Fibroblast of villous mesenchyme (primary cell): ENCODE measurements at places on chromosomes 7 and 10.

- DNase-seq, result peak; percentile 70
Measured at GRCh38 chr7:134946260-134946659, 40.0 kb upstream of the AGBL3 start.

GRCh38 chr10:69836731-69837030 is 35.0 kb downstream of the COL13A1 start:
- DNase-seq, result no peak

GRCh38 chr7:21412410-21412851 is 15.5 kb upstream of the SP4 start:
- peak; percentile 6 for DNase-seq

DNA sequence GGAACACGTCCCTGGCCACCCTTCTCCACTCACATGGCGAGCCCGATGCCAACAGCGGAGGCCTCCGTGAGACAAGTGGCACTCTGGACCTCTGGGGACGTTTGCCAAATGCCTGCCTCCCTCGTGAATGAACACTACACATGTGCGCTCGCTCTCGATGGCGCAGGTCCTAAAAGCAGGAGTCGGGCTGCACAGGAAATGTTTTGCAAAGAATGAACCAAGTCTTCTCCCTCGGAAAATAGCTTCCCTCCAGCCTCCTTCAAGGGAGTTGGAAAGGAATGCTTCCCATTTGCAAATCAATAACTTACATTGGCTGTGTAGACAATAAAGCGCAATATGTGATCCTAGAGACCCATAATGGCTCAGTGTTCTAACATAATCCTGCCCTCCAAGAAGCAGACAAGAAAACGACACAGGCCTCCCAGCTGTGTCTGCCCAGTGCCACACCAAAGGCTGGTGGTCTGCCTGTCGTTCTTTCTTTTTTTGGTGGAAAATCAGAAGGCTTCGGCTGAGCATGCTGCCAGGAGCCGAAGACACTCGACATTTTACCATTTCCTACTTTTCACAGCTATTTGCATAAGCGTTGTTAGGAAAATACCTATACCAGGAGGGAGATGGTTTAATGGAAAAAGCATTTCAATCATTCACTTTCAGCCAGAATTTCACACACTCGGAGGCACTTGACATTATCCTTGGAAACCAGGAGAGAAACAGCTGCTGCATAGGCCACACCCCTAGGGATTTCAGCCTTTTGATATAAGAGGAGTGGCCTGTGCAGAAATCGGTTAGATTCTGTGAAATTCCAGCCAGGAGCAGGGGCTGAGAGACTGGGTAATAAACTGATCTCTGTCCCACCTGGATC is 38.4 kb downstream of the ATXN7L1 start:
- DNase-seq, result no peak

- no peak for DNase-seq
Measured at GRCh38 chr7:39464350-39465054, 101.7 kb upstream of the YAE1 start.

DNA sequence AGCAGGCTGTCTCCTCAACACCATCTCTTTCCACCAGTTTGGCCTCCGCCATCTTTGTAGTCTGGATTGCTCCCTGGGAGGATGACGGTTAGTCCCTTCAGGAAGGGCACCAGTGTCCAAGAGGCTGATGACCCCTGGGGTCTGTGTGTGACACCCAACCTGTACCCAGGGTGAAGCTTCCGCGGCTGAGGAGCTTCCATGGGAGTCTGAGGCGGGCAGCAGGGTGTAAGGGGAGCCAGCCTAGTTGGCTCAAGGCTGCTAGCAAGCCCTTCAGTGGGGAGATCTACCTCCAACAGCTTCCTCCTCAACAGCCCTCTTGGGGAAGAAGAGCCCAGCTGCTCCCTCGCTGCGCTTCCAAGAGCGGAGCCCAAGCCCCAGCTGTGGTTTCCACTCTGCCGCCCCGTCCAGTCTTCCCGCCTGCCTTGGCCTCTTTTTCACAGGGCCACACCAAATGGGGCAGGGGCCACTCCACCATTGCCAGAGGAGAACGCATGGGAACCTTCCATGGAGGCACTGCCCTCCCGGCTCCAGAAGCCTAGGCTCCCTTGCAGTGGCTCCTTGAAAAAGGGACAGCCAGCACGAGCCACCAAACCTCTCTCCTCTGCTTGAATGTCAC is 57.4 kb downstream of the TMEM209 start:
- DNase-seq, result no peak

DNA sequence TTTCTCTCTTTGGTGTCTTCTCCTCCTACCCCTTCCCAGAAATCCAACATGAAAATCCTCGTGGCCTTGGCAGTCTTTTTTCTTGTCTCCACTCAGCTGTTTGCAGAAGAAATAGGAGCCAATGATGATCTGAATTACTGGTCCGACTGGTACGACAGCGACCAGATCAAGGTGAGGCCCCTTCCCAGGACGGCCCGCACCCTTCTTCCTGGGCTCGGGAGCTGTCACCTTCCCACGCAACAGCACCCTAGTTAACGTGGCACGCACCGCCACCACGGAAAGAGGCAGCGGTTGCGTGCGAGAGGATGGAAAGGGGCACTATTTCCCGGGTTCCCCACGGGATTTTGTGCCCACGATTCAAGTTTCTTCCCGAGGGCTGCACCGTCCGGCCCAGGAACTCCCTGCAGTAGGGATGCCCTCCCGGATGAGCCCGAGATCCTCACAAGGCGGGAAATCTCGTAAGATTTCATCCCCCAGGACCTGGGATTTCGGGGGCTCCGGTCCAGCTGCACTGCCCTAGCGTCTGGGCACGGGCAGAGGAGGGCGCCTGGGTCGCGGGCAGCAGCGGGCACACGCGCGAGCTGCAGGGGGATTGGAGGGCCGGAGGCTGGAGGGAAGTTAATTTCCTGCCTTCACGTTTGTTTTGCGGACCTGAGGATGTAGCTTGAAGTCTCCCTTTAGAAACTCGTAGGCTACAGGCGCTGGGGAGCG is 834 bp downstream of the TAC1 start:
- no peak for DNase-seq
